ENCODE measurements at places on chromosomes 13 and 19.

DNA sequence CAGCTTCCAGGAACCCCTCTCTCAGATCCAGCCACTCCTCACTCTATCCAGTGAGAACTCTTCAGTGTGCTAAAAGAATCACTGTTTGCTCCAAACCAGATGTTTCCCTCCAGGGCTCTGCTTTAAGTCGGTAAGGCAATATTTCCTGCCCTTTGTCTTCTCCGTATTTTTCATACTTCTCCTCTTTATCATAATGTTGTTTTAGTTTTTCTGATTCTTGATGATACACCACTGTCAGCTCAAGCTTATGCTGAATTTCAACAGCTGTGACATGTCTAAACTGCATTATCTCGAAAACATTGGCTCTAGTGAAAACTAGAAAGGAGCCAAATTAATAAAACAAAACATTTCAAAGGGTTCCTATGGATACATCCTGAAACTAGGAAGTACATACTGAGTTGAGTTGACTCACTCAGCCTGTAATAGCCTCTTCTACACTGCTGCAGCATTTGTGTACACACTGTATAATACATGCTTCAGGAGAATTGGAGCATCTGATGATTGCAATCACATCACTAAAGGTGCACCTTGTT is 39.8 kb downstream of the GPR180 start:
- DNase-seq = no peak

- DNase-seq = no peak
Measured at GRCh38 chr19:7113233-7113632, 43.7 kb downstream of the ZNF557 start.

GRCh38 chr13:71524613-71525304 is 342.2 kb downstream of the DACH1 start:
- DNase-seq = no peak

GRCh38 chr19:1854542-1855039 is 6.3 kb upstream of the REXO1 start:
- no peak for DNase-seq

- no peak for DNase-seq
Measured at GRCh38 chr13:51806566-51806965, 2.6 kb upstream of the DHRS12 start.

GRCh38 chr19:5824751-5825150 is 14.8 kb downstream of the FUT6 start:
- no peak for DNase-seq

DNA sequence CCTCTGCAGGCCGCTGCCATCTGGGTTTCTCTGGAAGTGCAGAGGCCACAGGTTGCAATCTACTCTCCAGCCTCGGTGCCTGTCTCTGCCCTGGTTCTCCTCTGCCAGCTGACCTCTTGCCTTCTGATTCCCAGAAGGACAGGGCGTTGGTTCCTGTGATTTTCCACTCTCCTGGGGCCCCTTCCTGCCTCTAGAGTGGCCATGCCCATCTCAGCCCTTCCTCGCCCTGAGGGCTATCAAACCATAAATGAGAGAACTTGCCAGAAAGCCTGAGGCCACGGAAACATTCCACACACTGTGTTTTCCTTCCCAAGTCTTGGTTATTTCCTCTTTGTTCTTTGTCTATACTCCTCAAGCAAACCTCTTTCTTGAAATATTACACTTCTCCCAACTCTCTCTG is 146.2 kb downstream of the SHISA2 start:
- no peak for DNase-seq

DNA sequence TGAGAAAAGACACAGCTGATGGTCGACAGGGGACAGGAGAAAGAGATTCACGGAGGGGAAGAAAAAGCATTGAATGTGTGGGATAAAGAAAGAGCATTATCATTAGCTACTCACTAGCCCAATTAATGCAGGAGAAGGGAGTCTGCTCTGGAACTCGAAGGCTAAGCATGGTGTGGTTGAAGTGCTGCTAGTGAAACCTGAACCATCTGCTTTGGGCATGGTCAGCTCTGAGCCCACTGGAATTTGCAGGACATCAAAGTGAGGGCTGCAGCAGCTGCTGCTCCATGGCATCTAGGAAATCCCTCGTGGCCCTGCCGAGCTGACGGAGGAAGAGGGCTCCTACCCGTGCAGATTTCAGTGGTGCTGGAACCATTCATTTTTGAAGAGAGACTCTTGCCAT is 320.3 kb downstream of the ATP8A2 start:
- no peak for DNase-seq
